ENCODE measurements at places on chromosomes 3 and 15.

DNA sequence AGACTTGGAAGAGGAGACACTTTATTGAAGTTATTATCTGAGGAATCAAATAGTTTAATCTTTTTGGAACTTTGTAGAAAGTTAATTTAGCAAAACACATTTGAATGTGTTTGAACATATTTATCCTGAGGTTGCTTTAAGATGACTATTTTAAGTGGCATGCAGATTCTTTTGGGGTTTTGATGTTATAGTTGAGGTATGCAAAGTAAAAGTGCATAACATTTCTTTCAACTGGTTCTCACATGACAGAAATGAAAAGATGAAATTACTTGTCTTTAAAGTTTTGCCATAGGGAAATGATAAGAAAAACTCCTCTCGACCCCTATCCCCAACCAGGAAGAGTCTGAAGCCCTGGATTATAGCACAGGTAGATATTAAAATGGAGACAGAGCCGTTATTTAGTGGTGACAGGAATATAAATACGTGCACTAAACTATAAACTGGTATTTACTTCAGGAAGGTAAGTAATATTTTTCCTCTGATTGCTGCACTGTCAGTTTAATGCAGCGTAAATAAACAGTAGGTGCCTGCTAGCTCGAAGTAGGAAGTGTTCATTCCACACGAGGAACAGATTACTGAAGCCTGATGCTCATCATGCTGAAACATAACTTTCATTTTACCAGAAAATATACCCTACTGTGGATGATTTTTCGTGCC is 15.1 kb upstream of the SATB1 start:
- DNase-seq: no peak

GRCh38 chr3:163056874-163057497 is 1560.4 kb downstream of the OTOL1 start:
- DNase-seq: no peak

- DNase-seq: no peak
Measured at GRCh38 chr3:33364531-33365128, 75.6 kb downstream of the UBP1 start.

GRCh38 chr15:44207643-44208042 is 12.6 kb upstream of the FRMD5 start:
- DNase-seq: no peak

DNA sequence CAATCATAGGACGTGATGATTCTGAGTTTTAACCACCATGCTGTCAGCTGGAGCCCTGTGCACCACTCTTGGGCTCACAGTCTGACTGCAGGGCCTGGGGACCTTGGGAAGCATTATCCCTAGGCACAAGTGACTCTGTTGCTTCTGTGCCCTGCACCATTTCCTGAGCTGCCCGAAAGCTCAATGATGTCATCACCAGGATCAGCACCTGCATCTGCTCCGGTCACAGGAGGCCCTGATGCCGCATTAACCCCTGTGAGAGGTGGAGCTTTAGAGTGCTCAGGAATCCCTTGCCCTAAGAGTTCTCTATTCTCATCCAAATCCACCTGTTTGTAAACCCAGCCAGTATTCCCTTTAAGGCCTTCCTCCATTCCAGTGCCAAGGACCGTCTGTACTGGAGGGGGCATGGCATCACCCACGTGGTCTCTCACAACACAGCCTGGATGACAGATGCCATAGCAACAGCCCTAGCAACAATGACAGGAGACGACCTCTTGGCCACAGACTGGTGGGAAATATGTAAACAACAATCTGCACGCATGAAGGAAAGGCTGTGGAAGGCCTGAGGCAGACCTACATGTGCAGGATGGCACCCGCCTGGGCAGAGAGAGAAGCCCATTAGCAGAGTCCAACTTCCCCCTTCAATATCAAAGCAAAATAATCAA is 37.9 kb downstream of the NTRK3 start:
- DNase-seq: no peak

DNA sequence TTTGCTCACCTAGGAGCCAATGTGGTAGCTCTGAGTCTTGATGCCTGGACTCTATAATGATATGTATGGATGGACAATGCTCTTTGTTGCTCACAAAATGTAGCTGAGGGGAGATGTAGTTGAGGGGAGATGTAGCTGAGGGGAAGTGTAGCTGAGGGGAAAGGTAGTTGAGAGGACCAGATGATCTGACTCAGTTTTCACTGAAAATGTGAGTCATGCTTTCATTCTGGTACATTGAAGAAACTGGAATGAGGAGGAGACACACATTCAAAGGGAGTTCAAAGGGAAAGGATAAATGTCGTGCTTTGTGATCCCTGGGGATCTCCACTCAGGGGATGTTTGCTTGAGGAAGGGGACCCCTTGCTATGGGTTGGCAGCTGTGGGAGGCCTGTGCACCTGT is 302.9 kb upstream of the TRIM42 start:
- no peak for DNase-seq

DNA sequence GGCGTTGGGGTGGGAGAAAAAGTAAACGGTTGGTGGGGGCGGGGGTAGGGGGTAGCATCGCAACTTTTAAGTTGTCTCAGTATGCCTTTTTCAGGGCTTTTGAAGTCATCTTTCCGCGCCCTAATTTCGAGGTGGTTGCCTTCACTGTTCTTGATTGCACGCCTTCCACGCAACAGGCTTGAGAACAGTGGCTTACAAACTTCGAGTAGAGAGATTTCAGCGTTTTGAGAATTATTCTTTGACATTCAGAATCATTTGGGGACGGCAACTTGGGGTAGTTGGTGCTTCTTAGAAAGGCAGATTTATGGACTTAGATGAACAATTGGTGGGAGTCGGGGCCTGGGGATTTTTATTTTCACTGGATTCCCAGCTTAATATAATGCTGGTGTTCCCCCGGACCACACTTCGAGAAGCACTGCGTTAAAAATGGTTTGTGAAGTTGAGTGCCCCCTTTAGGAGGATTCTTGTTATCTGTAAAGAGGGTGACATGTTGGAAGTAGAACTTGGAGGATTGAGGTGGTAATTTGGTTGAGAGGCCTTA is 880 bp downstream of the PPP4R2 start:
- no peak for DNase-seq

GRCh38 chr15:66715181-66715624 is 13.2 kb downstream of the SMAD6 start:
- DNase-seq: no peak

- DNase-seq: no peak
Measured at GRCh38 chr3:189838291-189838690, 207.1 kb downstream of the TP63 start.

DNA sequence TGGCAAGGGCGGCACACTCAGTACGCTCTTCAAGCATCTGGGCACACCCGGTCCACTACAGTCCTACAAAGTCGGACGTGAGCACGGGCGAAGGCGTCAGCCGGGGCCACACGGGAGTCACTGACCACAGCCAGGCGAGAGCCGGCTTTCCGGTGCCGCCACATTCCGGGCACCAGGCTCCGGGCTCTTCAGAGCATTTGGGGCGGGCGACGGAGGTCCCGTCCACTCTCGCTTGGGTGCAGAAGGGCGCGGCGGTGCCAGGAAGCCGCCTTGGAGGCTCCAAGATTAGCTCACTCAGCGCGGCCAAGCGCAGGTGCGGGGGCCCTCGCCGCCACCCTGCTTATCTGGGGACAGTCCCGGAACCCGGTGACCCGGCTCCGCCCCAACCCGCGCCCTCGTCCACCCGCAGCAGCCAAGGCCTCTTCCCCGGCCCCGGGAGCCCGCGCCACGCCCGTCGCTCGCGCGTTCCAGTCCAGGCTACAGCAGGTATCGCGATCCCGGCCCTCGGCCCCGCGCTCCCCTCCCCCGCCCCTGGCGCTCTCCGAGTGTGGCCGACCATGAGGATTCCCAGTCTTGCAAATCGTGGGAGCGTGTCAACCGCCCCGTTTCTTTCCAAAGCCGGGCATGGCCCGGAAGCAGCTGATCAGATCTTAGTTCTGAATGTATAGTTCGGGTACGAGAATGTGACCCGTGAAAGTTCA is at the start of gene ADPRH:
TSS of gene ADPRH (plus strand) at position 127 of the 701 bp plus-strand sequence. CDS start 2,678 bp downstream, outside the sequence.
- DNase-seq: peak; percentile 89
